T follicular helper cell (primary cell): ENCODE measurements at places on chromosomes 7 and 10.

DNA sequence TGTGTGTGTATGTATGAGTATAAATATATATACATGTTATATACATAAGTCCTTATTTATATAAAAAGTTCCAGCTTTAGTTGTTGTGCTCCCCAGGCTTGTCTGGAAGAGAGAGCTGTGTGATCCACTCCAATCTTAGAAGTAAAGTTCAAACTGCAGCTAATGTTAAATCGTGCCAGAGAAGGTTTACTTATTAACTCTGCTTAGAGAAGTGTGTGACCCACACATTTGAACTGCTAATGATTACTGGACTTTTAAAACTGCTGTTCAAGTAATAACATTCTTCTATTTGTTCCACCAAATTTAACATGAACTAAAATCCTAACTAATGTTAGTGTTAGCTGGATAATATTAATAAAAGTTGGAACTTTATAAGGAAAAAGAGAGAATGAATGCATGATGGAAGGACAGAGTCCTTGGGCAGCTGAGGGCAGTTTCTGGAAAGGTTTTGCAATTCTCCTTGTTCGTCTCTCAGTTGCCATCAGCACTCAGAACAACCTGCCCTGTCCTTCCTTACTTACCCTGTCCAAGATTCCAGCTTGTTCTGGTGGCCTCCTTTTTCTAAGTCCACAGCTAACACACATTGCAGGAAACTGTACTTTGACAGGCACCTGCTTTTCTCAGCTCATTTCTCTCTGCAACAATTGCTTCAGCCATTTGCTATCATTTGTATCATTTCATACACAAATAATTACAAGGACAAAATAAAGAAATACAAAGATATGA lies 162.6 kb downstream of the FAM107B start:
- no peak for DNase-seq

GRCh38 chr7:49624611-49625010 lies 148.8 kb upstream of the VWC2 start:
- DNase-seq = no peak

DNA sequence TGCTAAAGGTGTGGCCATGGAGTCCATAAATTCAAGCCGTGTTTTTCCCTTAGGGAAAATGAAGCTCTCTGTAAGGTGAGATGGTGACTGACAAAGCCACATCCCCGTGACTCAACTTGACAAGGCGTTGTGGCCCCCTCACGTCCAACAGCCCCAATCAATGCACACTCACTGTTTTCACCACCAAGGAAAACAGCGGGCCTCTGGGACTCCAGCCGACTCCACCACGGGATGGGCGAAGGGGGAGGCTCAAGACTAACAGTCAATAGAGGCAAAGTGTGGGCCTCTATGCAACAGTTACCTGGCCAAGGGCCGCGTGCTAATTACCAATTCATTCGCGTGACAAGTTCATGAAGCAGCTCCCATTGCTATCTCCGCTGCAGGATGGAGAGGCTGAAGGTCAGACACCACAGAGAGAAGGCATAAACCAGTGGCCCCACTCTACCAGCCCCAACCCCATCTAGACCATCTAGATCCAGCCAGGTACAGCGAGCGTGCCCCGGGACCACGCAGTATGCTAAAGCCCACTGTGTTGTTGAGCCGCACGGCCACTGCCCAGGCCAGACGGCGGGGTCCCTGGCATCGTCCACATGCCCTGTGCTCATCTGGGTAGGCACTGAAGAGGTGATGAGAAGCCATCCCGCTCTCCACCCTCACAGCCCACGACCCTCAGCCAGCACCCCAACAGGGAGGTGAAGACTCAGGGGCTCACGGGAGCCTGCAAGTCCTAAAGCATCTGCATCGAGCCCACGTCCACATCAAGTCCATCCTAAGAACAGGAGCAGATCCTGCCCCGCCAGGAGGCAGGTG lies 76.1 kb downstream of the PROSER2 start:
- DNase-seq = no peak

GRCh38 chr10:129042776-129043595 lies 424.1 kb upstream of the MGMT start:
- no peak for DNase-seq

DNA sequence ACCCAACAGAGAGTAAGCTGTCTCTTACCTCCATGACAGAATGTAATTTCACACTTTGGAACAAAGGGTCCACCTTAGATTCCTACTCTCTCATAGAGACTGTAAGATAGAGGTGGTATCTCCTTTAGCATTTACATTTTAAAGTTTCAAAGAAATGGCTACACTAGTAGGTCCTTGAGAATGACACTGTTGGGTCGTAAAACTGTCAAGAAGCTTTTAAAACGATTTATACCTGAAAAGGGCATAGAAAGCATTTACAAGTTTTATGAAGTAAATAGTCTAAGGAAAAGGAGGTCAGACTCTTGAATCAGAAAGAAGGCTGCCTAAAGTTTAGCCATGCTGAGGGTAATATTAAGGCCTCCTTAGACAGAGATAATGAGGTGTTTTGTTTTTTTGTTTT lies 1212.4 kb upstream of the PHF14 start:
- no peak for DNase-seq
